ENCODE measurements at places on chromosomes 4 and X.

DNA sequence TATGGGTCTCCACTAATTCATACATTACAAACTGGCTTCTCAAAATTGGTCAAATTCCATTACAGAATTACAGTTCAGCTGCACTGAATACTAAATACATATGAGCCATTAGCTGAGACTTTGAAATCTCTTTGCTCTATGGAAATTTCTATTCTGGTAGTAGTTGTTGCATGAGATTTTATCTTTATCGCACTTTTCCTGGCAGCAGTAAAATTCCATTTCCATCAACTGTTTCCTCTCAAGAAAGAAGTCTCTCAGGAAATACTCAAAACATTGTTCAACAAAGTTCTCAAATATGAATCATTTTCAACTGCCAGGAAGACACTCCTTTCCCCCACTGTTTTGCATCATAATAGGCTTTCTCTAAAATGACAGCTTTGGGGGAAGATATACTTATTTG lies 51.3 kb downstream of the ATP11C start:
- DNase-seq = no peak

DNA sequence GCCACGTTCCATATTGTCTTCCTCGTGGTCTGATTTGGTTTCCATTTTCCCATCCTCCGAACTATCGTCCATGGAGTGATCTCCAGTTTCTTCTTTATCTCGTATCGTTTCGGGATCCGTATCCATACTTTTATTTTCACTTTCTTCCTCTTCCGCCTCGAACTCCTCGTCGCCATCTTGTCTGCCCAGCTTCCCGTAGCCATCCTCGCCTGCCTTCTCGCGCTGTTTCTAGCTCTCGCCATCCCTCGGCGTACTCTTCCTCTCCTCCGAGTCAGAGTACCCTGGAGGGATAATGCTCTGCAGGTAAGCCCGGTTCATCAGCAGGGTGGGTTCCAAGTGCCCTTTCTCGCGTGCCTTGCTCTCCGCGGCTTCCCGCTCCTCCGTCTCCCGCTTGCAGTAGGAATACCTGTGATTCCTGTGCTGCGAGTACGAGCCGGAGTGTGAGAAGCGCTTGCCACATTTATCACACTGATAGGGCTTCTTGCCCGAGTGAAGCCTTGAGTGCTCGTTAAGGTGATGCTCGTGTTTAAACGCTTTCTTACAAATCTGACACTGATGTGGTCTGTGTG lies 134.5 kb upstream of the TAPT1 start:
- no peak for DNase-seq

GRCh38 chrX:38985375-38985774 lies 184.1 kb downstream of the MID1IP1 start:
- DNase-seq = peak; percentile 58

- DNase-seq = peak; percentile 86
Measured at GRCh38 chr4:78776079-78776728, at the start of gene BMP2K. Gene BMP2K, plus strand, starts transcription at chr4:78776350. Its CDS starts 194 bp downstream, at chr4:78776544.

DNA sequence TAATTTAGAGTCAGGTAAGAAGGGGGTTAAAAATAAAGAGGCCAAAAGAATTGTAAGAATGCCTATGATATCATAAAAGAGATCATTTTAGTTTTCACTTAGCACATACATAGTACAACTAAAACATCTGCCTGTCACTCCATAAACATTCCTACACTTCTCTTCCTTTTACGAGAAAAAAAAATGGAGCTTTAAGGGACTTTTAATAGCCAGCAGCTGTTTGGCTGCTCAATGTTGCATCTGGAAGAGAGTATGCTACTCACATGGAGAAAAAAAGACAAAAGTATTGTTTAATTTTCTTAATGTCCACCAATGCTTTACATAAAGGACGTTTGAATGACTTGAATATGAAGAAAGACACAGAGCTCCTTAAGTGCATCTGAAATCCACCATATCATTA lies 48.7 kb upstream of the TNIP3 start:
- no peak for DNase-seq

- peak; percentile 66 for DNase-seq
Measured at GRCh38 chr4:129344058-129344457, 248.1 kb downstream of the C4orf33 start.

DNA sequence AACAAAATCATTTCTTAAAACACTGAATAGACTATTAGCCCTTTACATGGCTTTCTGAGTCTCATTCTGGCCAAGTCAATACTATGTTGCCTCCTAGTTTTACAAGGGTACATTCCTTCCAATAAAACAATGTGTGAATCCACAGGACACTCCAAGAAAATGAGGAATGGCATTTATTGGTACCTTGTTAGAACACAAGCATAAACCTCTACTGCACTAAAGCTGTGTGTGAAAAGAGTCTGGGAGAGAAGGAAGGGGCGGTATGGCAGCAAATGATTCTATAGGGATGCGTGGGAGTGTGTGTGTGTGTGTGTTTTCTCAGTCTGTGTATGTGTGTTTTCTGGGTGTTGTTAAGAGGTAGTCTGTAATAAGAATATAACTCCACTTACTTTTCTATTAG lies 48.9 kb downstream of the CXCL1 start:
- DNase-seq = no peak

- DNase-seq = no peak
Measured at GRCh38 chrX:2870650-2871049, 41.9 kb downstream of the GYG2 start.

DNA sequence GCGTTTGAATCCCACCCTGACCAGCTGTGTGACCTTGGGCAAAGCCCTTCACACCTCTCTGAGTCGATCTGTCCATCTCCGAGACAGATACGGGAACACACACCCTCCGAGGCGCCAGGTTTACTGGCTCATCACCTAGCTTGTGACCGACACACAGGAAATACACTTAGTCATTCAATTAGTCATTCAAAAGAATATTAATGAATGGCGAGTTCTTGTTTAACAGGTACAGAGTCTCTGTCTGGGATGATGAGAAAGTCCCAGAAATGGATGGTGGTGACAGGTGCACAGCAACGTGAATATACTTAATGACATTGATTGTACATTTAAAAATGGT lies 80.6 kb downstream of the PPP2R2C start:
- DNase-seq = no peak
